ENCODE measurements at places on chromosomes 6 and 20.

- no peak for DNase-seq
Measured at GRCh38 chr6:143399176-143399575, 51.3 kb downstream of the ADAT2 start.

DNA sequence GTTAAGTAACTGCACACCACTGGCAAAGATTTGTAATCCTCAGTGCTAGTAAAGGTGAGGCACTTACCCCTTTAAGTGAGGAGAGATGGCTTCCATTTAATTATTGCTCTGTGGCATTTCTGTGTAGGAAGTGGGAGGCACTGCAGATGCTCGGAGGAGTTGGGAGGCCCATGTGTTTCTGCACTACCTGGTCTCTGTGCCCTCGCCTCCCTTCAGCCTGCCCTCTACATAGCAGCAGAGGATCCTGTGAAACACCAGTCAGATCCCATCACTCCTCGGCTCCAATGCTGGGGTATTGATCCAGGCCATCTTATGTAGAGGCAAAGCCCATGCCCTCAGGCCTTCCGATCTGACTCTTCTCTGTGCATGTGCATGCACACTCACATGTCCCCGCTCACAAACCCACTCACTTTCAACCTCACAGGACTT lies 67.0 kb downstream of the SLX4IP start:
- no peak for DNase-seq

GRCh38 chr20:44504402-44505307 lies 17.2 kb downstream of the SERINC3 start:
- no peak for DNase-seq

GRCh38 chr6:82976179-82976578 lies 89.5 kb downstream of the UBE3D start:
- DNase-seq = no peak

DNA sequence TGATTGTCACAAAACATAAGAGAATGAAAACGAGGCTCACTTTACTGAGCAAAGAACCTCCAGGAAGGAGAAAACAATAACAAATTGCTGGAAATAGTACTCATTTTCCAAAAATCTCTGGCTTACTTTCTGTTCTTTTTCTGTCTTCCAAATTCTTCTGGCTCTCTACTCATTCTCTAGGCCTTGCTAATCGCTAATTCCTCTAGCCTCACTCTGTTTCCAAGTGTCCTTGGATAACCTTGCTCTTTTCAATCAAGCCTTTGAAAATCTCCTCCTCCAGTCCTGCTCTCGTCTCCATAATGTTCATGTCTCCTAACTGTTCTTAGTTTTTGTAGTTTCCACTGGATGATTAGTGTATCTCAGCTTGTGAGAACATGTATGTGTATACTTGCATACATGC lies 96.2 kb upstream of the MAP7 start:
- no peak for DNase-seq

DNA sequence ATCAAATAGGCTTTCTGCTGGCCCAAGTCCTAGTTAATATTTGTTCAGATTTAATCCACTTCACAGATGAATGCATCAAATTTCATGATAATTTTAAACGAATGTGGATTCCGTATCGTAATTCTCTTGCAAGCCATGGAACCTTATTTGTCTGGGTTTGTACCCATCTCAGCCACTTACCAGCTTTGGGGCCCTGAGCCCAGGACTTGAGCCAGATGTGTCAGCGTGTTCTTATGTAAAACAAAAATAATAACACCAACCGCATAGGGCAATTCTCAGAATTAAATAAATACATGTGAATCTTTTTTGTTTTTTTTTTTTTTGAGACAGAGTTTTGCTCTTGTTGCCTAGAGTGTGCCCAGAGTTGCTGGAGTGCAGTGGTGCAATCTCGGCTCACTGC lies 282.5 kb upstream of the PLCB4 start:
- no peak for DNase-seq
